ENCODE measurements at places on chromosomes 4 and X.

- DNase-seq, result no peak
Observed at GRCh38 chr4:87420276-87420830, 2.0 kb upstream of the NUDT9 start.

DNA sequence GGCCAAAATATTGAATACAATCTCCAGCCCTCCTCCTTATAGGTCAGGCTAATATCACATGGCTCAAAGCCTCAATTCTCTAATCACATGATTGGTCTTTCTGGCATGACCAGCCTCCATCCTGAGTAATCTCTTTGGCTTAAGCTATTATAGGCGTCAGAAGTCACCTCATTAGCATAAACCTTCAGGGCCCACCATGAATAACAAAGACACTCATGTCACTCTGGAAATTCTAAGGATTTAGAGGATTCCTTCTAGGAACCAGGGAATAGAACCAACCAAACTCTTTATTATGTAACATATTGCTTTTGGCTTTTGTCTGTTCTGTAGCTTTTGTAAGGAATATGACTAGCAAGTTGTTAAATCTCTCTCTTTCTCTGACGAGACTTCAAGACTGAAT lies 109.2 kb upstream of the IGFBP7 start:
- no peak for DNase-seq

DNA sequence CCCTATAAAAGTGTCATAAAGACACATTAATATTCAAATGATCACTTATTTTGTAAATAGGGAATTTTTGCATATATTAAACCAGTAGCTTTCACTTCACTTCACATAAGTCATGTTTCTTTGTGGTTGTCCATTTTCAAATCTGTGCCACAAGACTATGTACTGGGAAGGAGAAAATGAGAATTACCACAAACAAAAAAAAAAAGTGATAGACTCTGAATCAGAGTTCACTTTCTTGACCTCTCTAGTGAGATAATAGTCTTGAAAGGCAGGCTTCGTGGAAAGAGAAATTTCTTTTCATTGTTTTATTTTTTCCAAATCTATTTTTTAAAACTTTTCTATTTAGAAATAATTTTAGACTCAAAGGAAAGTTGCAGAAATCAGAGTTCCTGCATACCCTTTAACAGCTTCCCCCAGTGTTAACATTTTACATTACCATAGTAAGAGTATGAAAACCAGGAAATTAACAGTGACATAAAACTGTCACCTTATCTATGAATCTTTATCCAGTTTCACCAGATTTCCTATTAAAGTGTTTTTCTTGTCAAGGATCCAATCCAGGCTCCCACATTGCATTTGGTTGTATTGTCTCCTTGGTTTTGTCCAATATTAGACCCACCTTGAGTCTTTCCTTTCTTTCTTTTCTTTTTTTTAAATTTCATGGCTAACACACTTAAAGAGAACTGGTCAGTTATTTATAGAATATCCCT lies 215.4 kb upstream of the PGRMC2 start:
- DNase-seq, result no peak

DNA sequence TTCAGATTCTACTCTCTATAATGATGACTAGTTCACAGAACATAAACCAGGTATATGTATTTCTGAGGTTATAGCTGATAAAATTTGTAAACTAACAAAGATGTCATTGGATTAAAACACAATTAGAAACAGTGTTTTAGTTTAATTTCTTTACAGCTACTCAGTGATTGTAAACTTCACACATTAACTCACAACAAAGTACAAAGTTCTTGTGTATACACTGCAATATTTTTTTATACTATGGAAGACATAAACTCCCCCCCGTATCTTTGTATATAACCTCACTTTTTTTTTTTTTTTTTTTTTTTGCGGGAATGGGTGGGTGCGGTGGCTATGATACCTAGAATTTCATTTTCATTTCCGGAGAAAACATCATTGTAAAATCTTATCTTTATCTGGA lies 1043.2 kb downstream of the PCDH18 start:
- no peak for DNase-seq

DNA sequence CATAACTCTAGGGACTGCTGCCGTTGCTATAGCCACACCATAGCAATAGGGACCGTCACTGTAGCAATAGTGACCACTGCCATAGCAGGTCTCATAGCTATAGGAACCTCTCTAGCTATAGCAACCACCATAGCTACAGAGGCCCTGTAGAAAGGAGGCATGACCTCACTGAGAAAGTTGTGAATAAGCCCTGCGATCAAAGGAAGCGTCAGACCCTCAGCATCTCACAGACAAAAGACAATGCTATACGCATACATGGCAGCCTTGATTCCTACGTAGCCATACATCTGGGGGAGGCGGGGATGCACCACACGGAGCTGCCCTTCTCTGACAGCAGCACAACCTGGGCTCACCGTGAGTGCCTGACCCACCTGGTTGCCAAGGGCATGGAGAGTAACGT lies 88.5 kb downstream of the MTMR1 start:
- DNase-seq, result no peak

- DNase-seq, result no peak
Observed at GRCh38 chr4:87423317-87424098, 1.1 kb downstream of the NUDT9 start.

DNA sequence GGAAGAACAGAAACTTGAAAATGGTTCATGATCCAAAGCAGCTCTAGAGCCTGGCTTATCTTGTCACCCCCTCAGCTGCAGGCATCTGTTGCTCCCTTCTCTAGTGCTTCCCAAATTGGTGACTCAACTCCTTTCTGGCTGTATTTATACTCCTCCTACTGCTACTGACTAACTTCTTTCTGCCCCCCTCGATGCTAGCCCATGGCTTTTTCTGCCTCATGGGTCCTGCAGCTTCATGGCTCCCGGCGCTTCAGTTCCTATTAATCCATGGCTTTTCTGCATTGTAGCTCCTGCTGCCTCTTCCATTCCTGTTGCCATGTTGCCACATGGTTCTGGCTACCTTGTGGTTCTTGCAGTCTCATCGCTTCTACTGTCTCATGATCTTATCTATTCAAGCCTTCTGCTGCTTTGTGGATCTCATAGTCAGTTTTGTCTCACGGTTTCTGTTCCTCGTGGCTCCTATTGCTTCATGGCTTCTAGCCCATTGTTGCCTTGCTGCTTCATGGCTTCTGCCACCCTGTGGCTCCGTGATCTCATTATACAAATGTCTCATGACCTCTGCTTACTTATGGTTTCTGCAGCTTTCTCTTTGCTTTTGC lies 48.1 kb downstream of the SMC1A start:
- no peak for DNase-seq

DNA sequence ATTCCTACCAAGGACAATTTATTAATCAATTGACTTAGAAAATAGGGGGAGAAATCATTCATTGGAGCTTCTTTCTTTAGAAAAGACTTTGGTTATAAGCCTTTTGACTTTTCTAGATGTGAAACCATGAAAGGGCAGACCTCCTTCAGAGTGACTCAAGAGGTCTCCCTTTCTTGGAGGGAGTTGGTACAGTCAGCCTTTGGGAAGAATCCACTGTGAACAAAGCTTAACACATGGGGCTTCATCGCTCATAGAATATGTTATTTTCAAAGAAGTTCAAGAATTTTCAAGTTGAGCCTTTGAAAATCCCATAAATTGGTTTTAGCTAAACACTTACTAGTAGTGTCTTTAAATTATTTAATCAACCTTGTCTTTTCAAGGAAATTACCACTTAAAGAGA lies 28.0 kb downstream of the RIPPLY1 start:
- DNase-seq, result no peak

DNA sequence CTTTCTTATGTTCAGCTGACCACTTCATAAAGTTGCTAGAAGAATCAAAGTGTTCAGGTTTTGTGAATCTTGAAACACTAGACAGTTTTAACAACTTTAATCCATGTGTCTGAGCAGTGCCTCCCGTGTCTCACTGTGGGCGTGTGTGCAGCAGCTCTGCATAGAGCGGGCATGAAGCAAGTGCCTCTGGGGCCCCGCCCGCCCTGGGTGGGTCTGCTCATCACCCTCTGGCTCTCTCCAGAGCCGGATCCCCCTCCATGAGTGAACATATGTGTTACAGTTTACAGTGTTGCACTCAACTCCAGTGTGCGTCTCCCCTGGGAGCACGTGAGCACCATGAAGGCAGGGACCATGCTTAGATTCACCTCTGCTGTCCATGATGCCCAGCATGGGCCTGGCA lies 37.6 kb upstream of the CRMP1 start:
- DNase-seq, result no peak

GRCh38 chr4:83109480-83110222 lies 4.9 kb downstream of the PLAC8 start:
- no peak for DNase-seq

DNA sequence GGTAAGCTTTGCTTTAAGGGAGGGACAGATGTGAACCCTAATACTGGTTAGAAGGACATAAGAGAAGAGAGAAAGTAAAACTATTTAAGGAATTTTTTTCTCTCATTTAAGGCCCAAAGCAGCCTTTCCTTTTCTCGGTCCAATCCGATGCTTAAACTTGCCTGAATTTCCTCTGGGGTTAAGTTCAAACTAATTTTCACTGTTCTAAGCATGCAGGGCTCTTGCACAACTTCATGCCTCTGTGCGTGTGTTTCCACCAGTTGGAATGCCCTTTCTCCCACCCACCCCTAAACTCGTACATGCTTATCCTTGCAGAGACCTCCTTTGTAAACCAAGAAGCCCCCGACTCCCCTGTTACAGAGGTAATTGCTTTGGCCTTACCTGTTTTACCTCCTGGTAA lies 204.7 kb downstream of the CBR4 start:
- no peak for DNase-seq

- DNase-seq, result no peak
Observed at GRCh38 chrX:10945498-10945897, 165.6 kb upstream of the HCCS start.

GRCh38 chr4:33966808-33967207 lies 2277.5 kb downstream of the ARAP2 start:
- no peak for DNase-seq

DNA sequence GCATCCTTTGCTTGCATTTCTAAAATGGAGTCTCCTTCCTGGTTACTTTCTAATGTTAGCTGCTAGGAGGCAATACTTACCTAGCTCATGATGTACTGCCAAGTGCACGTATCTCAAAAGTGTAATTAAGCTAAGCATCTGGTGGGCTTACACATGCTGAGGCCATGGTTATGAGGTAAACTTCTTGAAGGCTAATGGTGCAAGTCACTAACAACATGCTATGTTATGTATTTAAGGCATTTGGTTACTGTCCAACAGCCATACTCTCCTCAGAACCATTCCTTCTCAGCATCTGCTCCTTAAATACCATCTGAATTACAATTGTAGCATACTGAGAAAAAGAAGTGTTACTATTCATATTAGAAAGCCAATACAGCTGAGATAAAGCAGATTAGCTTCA lies 318.6 kb upstream of the BMP3 start:
- no peak for DNase-seq

DNA sequence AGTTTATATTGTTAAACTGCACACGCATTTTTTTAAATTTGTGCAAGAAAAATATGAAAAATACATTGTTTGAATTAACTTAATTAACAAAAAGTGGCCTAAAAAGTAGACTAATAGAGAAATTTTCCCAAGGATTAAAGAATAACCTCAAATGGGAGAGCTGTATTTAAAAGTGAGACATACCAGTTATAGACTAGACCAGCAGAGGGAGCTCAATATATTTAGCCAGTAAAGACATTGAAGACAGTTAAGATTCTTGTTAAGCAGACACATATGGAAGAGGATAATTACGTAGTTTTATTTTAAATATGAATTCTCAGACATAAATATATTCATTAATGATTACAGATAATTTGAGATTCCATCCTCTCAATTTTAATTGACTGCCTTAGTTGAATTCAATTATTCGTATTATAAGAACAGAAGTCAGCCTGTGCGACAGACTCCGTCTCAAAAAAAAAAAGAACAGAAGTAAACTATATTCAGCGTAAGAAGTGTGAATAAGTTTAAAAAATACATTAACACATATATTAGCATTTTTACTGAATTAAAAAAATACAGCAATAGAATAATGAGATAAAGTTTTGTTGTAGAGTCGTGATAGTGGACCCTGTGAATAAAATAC lies 64.8 kb downstream of the GLRA3 start:
- no peak for DNase-seq

GRCh38 chr4:107278791-107279483 lies 242.8 kb upstream of the DKK2 start:
- no peak for DNase-seq

DNA sequence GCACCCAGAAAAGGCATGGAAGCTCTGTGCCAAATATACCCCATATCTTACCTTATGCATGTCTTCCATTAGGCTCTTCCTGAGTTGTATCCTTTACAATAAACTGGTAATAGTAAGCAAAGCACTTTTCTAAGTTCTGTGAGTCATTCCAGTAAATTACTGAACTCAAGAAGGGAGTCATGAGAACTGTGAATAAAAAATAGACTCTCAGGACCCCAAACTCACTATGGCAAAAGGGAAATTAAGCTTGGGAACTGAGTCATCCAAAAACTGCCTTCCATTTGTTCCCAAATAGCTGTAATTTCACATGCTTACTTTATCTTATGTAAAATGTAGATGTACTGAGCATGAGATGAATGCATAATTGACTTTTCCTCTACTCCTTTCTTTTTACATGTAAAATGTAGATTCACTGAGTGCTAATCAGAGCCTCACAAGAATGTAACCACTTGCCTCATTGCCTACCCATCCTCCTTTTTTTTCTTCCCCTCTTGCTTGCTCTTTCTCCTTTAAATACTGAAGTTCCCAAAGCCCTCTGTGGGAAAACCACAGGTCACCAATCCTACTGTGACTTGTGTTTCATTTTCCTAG lies 8.1 kb downstream of the TCEAL3 start:
- no peak for DNase-seq

- DNase-seq, result no peak
Observed at GRCh38 chr4:151247395-151247794, 29.6 kb upstream of the PRSS48 start.

DNA sequence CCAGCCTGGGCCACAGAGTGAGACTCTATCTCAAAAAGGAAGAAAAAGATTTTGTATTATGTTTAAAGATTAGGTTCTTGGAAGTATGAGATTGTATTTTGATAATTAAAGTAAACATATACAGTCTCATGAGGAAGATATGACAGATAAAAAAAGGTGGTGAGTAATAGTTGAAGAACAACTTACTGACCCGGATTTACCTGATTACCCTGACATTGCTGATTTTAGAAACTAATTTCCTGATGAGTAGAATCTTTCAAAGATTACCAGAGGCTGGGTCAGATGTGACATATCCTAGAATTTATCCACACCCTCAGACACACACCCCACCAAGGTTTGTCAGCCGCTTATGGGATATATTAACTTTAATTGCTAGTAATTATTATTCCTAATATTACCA lies 9.5 kb downstream of the CDKL5 start:
- no peak for DNase-seq

DNA sequence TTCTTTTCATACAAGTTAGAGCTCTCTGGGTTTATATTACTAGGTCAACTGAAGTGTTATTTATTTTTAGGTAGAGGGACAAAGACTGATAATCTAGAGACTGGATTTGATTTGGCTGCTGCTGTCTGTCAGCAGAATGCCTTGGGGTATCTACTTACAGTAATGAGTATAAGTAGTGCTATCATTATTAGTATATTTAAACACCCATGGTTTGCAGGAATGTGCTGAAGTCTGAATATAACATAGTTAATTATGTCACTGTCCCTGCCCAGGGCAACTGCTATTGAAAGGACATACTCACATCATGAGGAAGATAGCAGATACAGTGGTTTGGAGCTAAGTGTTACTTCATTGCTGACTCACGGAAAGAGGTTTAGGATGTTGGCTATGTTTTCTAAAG lies 76.2 kb downstream of the PRRG1 start:
- no peak for DNase-seq
